Activated T-cell treated with anti-CD3 and anti-CD28 coated beads for 1 hour (primary cell): ENCODE measurements at places on chromosomes 13 and 19.

- DNase-seq = no peak
Observed at GRCh38 chr19:55498246-55498840, 10.1 kb downstream of the SSC5D start.

DNA sequence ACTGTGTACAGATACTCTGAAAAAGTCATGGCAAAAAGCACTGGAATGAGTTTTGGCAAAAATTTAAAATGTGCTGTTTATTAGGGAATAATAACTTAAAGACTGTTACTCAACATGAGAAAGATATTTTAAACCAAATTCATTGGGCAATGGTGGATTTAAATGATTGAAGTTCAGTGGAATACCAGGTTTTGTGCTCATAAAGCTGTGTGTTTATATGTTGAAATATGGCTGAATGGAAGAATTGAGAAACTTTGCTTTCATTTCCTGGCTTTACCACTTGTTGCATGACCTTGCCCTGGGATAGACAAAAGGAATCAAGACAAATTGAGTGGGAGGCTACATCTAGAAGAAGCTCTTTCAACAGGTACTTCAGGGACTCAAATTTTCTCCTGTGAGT, 246.4 kb downstream of the GPC5 start:
- no peak for DNase-seq

DNA sequence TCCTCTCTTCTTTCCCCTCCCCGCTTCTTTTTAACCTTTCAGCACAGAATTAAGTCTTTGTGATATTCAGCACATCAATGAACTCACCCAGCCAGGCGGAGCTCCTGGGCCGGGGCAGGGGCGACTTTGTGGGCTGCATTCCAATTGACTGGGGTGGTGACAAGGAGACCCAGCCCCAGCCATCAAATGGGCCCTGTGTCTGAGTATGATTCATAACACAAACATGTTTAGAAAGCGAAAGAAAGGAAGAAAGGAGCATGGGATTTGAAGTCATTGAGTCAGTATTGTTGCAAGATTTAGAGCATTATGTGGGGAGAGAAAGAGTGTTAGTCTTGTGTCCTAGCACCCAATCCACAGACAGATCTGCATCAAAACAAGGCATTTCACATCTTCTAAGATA, 185.3 kb downstream of the LHFPL6 start:
- no peak for DNase-seq

GRCh38 chr13:102369302-102369701, 32.5 kb downstream of the FGF14 start:
- DNase-seq = no peak
